ENCODE measurements at places on chromosomes 6 and 20.

- DNase-seq = no peak
These were observed 59.5 kb downstream of the UTRN start for GRCh38 chr6:144344646-144345045.

DNA sequence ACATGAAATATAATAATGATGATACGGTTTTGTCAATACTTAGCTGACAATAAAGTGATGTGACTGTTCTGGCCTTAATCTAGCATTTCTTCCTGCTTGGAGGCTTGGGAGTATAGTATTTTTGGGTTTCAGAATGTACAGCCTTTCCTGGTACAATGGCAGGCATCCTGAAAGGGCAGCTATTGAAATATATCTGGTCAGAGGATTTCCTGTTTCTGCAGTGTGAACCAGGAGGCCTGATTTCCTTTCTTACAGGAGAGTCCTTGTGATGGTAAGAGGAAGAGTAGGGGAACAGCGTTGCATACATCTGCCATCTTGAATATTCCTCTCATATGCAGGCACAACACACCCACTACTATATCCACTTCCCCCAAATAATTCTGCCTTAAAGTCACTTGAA, 93.7 kb downstream of the MYO6 start:
- no peak for DNase-seq

DNA sequence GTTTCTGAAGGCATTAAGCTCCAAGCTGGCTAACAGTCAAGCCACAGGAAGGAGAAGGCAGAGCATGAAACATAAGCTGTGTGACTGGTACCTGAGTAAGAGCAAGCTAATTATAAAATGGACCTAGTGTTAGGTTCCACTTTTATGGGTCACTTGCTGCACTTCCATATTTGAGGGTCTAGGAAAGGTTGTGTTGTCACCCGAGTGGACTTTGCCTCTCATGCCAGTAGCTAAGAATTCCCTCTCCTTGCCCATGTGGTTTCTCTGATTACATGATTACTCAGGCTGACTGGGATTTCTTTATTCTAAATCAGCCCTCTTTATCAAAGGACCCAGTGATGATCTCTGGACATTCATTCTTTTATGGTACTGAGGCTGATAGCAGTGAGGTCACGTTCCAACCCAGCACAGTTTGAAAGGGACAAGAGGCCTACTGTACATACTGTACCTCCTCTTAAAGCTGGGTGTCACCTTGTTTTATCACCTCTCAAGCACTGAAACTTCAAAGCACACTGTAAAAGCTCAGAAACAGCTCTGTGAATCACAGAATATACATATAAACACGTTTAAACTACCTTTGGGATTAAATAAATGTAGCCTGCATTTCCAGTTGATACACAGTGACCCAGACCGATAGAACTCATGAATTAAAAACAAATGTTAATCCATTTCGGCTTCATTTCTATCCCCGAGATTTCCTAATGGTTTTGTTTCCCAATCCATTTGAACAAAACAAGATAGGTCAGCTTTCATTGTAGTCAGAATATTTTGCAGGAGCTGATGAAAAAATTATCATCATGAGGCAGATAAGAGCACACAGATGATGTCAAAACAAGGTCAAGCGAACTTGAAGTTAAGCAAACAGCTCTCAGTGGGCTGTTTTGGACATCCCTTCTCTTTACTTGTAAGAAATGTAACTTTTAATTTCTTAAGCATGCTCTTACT, 96.5 kb downstream of the ALDH8A1 start:
- no peak for DNase-seq

DNA sequence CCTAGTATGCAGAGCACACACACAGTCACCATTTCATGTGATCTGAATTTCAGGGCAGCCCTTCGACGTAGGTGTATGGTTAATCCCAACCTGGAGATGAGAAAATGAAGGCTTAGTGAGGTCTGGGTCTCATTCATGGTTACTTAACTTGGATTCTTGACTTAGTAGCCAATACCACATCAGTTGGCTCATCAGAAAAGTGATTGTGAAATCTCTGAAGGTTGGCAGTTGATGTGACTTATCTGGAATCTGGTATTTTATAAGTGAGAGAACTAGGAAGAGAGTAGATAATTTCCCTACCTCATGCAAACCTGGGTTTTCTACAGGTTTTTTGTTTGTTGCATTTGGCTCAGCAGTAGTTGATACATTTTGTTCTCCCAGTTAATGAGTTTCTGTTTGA, 123.7 kb downstream of the CCDC170 start:
- no peak for DNase-seq

DNA sequence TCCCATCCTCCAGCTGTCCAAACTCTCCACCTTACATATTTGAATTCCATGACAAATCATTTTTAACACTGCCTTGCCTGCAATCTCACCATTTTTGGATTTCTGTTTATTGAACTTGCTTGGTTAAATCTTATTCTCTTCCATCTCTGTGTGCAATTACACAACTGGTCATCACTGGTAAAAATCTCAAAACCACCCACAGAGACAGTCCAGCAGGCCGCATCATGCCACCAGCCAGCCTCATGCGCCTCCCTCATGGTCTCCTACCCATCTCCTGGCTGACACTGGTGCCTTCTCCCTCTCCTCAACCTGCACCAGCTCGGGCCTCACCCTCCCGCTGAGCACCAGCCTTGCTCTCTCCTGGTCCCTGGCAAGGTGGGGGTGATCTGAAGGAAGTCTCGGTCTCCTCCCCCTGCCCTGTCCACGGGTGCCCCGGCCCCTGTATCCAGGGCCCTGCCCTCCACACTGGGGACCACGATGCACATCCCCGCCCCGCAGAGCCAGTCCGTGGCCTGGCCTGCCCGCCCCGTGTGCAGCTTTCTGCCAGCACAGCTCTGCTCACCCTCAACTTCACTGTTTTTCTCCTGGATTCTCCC, 92.0 kb downstream of the THBS2 start:
- DNase-seq = no peak

GRCh38 chr6:18496462-18496861, 109.3 kb downstream of the RNF144B start:
- DNase-seq = no peak

DNA sequence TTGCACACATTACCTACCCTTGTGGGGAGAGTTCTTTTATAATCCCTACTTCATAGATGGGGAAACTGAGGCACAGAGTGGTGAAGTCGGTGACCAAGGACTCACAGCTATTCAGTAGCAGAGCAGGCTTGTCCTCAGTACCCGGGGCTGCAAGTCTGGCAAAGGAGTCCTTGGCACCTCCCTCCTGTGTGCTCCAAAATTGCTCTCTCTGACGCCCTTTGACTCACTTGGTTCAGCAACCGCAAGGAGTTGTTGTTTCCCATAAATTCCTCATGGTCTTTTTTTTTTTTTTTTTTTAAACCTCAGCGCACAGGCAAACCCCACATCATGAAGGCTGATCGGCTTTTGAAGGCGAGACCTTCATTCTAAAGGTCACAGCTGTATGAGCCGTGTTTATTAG, 143.2 kb downstream of the CEBPB start:
- DNase-seq = no peak

- no peak for DNase-seq
These were observed 41.3 kb upstream of the TBC1D7 start for GRCh38 chr6:13369591-13369990.

DNA sequence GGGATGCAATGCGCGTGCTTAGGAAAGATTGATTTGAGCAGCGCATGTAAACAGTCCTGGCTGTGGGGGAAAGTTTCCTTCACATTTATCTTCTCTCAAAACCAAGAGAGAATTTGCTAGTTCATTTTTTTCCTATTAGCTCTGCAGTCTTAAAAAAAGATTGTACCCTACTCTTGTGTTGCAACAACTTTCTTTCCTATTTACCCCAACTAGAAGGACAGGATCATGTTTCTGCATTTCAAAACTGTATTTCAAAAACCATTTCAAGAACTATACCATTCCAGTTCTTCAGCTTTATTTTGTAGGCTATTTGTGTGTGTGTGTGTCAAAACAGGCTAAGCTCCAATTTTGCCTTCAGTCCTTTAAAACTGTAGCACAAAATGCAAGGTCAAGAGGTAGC, 473.1 kb downstream of the KIF16B start:
- DNase-seq = no peak

DNA sequence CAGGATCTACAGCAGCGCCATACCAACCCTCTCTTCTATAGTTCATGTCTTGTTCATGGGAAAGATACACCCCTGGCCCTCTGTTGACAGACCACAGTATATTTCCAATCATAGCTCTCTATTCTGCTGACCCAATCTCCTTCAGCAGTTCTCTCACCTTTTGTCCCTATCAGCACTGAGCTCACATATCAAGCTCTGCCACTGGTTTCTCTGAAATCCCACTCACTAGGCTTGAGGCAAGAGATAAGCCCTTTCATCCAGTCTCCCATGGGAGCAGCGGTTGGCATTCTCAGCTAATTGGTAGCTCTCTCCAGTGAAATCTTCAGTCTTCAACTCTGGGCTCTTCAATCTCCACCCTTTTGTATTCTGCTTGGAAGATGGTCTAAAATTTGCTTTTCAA, 313.4 kb downstream of the GJA1 start:
- DNase-seq = no peak

- DNase-seq = no peak
These were observed 1169.2 kb downstream of the GRIK2 start for GRCh38 chr6:102562713-102563112.

- DNase-seq = no peak
These were observed 553.4 kb upstream of the EPHA7 start for GRCh38 chr6:93972791-93973190.

DNA sequence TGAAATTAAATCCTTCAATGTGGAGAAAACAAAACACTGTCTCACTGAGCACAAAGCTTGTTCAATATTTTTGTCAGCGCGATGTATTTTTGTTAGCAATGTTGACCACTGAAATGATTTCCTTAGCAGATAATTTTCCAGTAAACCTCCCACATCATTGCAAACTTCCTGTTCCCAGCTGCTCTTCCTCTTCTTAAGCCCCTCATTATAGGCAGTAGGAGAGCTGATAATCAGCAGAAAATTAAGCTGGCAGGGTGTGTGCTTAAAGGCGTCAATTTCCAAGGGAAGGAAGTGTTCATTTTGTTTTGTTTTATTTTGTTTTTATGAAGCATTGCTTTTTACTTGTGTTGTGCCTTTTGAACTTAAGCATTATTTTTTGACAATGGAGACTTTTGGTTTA, 29.1 kb upstream of the TMEM14A start:
- no peak for DNase-seq

- no peak for DNase-seq
These were observed 113.5 kb upstream of the BTN3A2 start for GRCh38 chr6:26251354-26252076.

DNA sequence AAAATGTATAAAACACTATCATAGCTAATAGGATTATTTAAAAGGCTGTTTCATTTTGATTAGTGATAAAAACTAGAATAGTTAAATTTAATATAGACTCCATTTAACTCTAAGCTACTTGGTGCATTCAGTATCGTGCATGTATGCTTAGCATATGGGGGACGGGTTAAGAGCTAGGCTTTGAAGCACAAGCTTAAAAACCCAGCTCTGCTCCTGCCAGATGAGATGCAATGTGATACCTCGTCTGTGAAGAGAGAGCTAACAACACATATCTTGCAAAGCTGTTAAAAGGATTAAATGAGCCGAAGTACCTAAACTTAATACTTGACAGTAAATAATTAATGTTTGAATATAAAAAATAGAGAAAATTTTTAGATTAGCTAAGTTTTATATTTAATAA, 42.2 kb downstream of the DTNBP1 start:
- DNase-seq = no peak

DNA sequence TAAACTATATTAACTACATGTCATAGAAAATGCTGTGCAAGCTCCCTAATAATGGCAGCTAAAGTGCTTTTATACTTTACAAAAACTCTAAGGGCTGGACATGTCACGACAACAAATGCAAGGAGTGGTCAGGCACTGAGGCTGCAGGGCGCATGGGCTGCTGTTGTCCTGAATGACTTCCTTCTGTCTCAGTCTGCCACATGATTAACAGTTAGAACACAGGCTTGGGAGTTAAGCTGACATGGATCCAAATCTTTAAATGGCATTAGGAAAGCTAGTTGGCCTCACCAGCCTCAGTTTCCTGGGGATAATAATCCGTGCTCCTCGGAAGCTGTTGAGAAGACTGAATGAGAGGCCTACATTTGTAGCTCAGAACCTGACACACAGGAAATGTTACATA, 57.4 kb downstream of the PREP start:
- no peak for DNase-seq

DNA sequence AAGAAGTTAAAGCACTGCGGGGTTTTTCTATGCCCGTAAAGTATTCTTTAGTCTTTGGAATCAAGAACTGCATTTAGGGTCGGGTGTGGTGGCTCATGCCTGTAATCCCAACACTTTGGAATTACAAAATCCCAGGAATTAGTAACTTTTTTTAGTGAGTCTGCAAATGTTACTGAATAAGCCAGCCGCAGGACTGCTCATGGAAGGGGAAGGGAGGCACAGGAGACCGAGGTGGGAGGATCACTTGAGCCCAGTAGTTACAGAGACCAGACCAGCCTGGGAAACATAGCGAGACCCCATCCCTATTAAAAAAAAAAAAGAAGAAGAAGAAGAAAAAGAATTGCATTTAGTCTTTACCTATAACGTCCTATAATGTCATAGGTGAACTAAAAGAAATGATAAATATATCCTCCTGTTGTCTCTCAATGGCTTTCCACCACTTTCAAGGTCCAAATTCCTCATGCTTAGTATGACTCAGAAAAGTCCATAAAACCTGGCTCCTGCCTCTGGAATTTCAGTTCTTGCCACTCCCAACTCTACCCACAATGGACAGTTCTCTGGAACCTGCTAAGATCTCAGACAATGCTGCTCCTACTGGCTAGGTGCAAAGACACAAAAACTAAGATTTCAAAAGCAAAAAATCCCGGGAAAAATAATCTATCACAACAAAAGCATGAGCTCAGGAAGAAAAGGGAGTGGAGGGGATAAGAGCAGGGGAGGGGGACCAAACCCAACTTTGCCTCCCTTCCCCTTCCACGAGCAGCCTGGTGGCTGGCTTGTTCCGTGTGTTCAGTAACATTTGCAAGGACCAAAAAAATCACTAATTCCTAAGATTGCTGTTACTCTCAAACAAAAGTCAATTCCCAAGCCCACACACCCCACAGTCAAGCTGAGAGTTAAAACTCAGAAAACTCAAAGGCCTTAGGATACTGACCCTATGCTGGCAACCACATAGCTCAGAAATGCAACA, 39.0 kb downstream of the B4GALT5 start:
- no peak for DNase-seq

GRCh38 chr6:35181933-35182612, 31.7 kb upstream of the SCUBE3 start:
- no peak for DNase-seq

DNA sequence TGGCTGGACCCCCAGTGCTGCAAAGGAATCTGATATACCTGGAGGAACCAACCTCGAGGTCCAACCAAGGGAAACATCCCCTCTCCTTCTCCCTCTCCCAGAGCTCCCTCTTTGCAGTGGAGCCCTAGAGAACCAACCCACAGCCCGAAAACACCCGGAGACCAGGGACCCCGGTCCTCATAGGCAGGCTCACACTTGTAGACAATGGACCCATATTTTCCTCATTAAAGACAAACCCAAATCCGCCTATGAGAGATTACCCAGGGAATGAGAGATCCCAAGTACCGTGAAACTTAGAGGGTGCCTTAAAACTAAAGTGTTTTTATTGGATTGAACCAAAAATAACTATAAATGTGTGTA, 9.6 kb upstream of the FOXF2 start:
- DNase-seq = no peak

GRCh38 chr20:49631061-49631716, 63.3 kb upstream of the PTGIS start:
- DNase-seq = no peak
